Femur (tissue), 1 donor: ENCODE measurements at places on chromosomes 7 and 10.

GRCh38 chr10:18680754-18681153, 21.5 kb downstream of the ARL5B start:
- no peak for DNase-seq

- DNase-seq, result no peak
These were observed 84.1 kb downstream of the MDFIC start for GRCh38 chr7:115005953-115006352.

DNA sequence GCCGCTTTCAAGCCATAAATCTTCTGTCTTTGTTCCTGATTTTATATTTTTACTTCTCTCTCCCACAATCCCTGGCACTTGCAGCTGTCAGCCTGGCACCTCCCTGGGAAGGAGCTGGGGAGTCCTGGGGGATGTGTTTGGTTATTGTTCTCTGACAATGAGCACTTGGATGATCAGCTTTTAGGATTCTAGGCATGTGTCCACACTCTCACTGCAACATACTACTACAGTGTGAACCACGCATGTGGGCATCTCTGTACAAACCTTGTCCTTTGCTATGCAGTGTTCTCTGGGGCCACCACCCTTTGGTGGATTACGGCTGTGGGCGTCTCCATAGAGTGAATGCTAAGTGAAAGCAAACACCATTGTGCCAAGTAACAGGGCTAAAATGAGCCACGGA, 168.4 kb upstream of the KMT2E start:
- DNase-seq, result no peak

GRCh38 chr7:117975476-117975875, 102.2 kb upstream of the CTTNBP2 start:
- DNase-seq, result no peak

GRCh38 chr7:108112683-108113082, 17.5 kb downstream of the LAMB4 start:
- DNase-seq, result no peak

GRCh38 chr10:19638896-19639233, 177.4 kb upstream of the PLXDC2 start:
- DNase-seq, result no peak

DNA sequence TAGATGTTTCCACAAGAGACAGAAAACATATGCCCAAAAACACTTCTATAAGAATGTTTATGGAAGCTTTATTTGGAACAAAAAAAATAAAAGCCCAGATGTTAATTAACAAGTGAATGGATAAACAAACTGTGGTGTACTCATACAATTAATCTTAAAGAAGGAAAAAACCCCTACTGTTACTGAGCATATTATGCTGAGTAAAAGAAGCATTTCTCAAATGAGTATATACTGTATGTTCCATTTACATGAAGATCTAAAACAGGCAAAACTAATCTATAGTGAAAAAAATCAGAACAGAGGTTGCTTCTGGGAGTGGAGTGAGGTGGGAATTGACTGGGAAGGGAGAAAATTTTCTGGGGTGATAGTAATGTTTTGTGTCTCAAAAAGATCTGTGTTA, 15.5 kb upstream of the ANK3 start:
- DNase-seq, result no peak

DNA sequence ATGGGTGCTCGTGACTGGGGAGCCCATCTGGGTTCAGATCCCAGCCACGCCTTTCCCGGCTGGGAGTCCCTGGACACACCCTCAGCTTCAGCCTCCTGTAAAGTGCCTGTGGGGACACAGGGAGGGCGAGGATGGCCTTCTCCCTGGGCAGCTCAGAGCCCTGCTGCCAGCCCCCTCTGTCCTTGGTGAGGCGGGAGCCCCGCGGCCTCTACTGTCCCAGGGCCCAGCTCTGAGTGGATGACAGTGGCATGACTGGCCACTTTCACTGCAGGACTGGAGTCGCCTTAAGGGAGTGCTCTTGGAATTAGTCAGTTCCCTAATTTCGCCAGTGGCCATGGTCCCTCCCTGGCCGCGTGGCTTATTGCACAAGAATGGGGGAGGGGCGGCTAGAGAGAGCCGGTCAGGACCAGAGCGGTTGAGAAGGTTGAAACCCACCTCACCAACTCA, 4.6 kb downstream of the BRI3 start:
- DNase-seq, result no peak

GRCh38 chr7:75993689-75994387, 557 bp downstream of the TMEM120A start:
- peak; percentile 69 for DNase-seq

DNA sequence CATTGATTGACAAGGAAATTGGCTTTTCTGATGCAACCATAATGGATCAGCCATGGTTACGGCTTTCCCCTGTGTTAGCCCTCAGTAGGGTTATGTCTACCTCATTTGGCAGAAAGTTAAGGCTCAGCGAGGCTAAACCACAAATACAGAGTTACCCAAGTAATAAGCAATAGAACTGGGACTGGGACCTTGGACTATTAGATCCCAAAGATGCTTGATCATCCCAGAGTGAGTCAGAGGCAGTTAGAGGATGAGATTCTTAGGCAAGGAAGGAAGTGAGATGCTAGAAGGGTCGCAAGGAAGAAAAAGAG, 401.4 kb downstream of the TNS3 start:
- DNase-seq, result no peak

DNA sequence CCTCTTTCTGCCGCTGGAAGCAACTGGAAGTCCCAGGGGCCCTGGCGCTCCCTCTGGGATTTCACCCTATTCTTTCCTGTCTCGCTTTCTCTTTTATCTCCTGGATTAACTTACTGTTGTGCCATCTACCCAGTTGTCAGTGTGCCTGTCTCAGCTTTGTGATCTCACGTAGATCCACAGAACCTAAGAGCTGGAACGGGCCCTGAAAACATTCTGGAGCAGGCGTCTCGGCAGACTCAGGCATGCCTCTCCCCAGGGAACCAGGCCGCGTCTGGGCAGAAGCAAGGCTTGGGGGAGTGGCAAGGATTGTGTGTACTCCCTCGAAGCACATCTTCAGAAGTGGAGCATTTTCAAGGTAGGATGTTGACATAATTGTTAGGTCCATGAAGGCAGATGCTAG, 87.2 kb downstream of the KCNMA1 start:
- DNase-seq, result no peak

- no peak for DNase-seq
These were observed 209.6 kb downstream of the PTPRN2 start for GRCh38 chr7:158377800-158378623.

GRCh38 chr10:77687621-77688020, 50.0 kb upstream of the KCNMA1 start:
- no peak for DNase-seq

DNA sequence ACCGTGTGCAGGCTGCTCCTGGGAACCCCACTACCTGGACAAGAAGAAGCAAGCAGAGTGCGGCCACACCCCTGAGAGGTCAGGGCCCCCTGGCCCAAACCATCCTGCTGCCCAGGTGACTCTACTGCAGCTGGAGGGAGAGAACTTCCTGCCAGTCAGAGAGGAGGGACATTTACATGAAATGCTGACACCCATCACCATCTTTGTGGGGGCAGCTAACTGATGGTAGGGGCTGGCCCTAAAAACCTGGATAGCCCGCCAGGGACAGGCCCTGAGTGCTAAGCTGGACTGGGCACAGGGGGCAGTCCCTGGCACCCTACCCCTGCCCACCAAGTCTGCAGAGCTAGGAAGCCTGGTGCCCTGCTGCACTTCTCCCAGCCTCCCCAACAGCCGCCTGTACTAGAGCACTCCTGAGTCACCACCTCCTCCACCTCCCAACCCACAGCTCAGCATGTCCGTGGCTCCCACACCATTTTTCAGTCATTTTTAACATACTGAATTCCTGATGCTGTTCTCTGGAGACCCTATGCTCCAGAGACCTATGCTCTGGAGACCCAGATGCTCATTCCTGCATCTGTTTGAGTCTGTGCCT, 27.5 kb downstream of the DPCD start:
- no peak for DNase-seq

GRCh38 chr7:17498230-17498629, 199.8 kb downstream of the AHR start:
- no peak for DNase-seq

- no peak for DNase-seq
These were observed 229.5 kb downstream of the GATA3 start for GRCh38 chr10:8283986-8284385.

- no peak for DNase-seq
These were observed 495.7 kb downstream of the GALNT17 start for GRCh38 chr7:71627651-71628050.

DNA sequence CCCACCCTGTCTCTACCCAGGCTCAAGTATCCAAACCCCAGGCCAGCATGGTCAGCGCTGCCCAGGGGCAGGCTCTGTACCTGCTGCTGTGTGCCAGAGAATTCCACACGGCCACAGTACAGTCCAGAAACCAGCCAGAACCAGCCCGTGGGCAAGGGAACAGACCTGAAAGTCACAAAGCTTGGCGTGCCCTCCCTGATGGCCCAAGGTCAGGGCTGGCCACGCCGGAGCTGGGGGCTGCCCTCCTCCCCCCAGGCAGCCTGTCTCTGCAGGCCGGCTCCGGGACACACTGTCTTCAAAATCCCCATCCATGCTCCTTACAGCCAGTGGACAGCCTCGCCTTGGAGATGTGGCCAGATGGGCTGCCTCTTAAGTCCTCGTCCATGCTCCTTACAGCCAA, 78.4 kb downstream of the CTBP2 start:
- DNase-seq, result no peak

DNA sequence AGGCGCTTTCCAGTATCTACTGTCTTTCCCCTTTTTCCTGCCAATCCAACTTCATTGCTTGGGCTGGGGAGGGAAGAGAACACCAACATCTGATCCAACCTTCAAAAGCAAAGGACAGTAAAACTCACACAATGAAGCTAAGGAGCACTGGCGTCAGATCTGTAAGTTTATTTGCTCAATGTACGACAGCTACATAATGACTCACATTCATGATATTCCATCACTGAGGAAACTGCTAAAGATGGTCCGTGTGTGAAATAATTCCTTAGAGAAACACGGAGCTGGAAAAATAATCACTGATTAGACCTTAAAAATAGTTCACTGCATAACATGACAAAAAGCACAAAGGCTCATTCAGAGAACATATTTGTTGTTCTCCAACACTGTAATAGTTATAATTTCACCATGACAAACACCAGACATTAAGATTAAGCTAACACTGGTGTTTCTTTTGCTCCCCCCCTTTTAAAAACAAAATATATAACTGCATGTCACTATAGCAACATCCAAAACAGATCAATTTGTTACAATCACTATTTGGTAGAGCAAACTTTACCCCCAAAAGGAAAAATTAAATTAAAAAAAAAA, 24.3 kb downstream of the HSPB1 start:
- no peak for DNase-seq

DNA sequence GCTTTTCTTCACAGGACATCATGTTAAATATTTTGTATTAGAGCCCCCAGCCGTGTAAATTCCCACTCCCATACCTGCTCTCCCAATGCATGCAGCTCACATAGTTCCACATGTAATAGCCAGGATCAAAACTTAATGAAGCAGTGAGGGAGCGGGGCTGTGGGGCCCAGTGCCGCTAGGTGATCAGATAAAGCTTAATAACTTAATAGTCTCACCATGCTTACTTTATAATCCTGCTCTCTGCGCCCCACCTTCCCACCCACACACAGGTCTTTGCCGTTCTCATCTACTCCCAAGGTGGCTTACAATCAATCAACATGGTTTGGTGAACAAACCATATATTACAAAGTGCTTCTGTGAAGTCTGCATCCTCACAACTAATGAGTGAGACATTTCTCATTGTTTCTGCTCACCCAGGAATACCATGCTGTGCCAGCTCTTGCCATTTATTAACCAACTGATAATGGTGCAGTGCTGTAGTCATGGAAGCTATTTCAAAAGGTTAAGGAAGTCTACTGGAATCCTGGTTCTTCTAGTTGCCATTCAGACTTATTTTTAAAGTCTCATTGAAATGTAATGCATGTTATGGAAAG, 156.4 kb downstream of the CTTNBP2 start:
- DNase-seq, result no peak

DNA sequence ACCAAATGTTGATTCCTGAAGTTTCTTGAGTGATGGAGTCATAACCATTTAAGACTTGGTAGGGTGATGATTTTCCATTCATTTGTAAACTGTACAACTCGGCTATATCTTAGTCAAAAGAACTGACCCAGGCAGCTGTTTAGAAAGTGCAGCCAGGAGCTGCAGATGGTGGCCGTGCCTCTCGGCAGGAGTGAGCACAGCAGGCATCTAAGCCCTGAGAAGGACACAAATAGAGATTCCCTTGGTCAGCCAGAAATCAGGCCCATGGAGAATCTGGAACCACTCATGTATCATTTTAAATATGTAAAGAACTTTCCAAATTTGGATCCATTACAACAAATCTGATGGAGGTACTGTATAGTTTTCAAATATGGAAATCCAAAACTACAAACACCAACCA, 177.0 kb upstream of the AKR1E2 start:
- DNase-seq, result peak; percentile 39

DNA sequence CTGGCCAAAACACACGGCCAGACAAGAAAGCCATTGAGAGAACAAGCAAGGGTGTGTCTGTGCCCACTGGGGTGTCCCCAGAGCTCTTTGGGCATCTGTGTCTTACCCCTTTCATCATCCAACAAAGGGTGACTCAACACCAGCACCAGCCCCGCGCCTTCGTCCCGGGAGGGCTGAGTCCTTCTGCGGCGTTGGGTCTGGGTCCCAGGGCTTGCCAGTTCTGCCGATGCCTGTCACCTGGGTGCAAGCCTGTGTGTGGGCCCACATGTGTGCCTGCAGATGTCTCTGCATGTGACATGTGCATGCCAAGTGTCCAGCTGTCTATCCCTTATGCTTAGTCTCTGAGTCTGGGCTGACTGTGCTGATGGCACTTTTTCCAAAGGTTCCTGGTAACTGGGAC, 24.4 kb upstream of the ELN start:
- DNase-seq, result no peak

DNA sequence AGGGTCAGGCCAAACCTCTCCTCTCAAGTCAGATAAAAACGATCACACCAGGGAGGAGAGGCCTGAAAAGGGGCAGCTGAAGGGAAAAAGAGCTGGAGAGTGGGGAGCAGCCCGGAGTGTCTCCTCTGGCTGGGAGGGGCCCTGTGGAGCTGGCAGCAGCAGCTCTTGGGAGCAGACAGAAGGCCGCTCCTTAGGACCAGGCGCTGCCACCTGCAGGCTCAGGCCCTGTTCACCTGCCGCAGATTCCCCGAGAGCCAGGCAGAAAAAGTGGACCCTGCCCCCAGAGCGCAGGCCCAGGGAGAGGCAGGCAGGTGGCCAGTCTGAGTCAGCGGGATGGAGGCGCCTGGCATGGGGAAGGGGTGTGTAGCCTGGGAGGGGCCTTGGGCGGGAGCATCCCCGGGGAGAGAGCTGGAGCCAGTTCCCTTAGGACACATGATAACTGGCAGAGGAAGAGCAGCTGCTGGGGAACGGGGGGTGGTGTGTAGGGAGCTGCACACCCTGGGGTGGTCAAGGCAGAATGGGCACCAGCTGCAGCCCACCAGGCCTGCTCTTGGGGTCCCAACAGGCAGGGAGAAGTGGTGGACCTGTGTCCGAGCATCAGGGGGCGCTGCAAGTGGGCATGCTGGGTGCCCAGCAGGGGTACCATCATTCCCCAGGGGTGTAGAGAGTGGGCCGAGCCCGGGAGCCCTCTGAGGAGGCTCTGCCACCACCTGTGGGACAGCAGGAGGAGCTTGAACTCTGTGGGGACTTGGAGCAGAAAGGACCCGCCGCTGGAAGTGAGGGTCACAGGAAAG, 177.2 kb upstream of the RHEB start:
- DNase-seq, result no peak
